Cardiac muscle cell (in vitro differentiated cells and primary cell): ENCODE measurements at places on chromosomes 3 and 15. TPM values are rescaled to one million over a fixed set of nuclear protein-coding genes. Genes with fewer than 3 reads are reported as not detected.

- H3K36me3 ChIP-seq = no peaks in the 10 kb centered on the region
- peaks cover 40% of the 10 kb centered on the region for H3K27me3 ChIP-seq
- no peak overlapping the region for H3K27ac ChIP-seq
- H3K4me1 ChIP-seq = peaks cover 6% of the 10 kb centered on the region
- DNase-seq = peak; percentile 91
Measured at GRCh38 chr15:40506964-40507571, 36.3 kb downstream of the CHST14 start.

DNA sequence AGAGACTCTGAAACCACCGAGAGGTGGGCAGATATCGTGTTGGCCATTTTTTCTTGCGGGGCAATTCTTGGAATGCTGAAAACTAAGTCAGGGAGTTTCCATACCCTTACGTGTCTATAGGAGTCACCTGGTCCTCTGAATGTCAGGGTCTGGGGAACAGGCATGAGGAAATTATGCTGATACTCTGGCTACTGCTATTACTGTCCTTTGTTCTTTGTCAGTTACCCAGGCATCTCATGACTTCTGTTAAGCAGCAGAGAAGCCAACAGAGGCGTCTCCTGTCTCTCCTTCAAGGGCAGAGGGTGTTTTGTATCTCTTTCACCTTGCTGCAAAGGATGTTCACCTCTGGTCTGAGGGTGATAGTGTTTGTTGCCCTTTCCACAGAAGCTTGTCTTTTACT is 559.5 kb upstream of the CCDC54 start:
- no peak for DNase-seq
- no peaks in the 10 kb centered on the region for H3K4me1 ChIP-seq
- no peaks in the 10 kb centered on the region for H3K27me3 ChIP-seq
- no peak overlapping the region for H3K27ac ChIP-seq
- H3K36me3 ChIP-seq = no peaks in the 10 kb centered on the region
- H3K4me3 ChIP-seq = no peak overlapping the region

Gene IGDCC3
- polyA plus RNA-seq = 41.1 and 52.4 TPM in 2 replicates

DNA sequence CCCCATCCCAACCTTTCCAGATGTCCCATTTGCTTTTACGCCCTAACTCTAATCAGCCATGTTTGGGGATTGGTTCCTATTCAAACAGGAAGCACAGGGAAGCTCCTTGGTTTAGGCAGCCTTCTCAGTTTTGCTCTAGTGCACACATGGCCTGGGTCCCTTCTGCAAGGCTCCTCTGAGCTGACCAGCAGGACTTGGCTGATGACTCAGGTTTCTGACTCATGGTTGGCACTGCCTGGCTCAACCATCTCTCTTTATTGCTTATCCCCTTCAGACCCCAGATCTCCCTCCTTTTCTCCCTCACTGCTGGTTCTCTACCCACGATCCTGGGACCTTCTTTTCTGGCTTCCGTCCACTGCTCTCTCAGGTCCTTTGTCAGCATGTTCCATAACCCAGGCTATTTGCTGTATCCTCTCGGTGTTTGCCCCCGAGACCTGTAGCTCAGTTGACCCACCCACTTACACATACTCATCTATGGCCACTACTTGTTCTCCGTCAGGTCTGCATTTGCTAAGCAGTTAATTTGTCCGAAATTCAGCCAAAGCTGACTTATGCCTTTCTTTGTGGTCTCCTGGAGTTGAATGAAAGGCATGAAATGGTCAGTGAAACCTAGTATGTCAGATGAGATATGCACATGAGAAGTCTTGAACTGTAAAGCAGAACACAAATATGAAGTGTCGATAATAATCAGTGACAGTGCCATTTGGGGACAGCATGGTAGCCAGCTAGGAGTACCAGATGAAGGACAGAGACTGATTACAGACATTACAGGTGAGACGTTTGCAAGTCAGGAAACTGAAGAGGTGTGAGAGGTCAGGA is 323.5 kb upstream of the ROPN1 start:
- H3K27me3 ChIP-seq = no peaks in the 10 kb centered on the region
- H3K27ac ChIP-seq = no peak overlapping the region
- H3K36me3 ChIP-seq = no peaks in the 10 kb centered on the region
- no peak overlapping the region for H3K4me3 ChIP-seq

DNA sequence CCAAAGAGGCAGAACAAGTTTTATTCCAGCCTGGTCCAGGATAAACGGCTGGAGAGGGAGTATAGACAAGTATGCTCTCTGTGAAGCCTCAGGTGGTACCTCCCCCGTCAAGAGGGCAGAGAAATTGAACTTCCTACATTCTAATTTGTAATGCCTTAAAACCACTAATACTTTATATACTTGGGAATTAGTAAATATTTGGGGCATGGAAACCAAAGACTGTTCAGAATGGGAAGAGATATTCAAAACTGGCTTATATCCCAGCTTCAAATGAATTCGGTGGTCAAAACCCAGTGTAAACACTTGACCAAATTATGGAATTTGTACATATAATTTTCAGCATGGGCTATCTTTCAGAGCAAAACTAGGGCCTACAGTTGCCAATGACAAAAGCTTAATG is 122.6 kb downstream of the FBN1 start:
- H3K27ac ChIP-seq = no peak overlapping the region
- DNase-seq = no peak
- H3K36me3 ChIP-seq = no peaks in the 10 kb centered on the region
- no peaks in the 10 kb centered on the region for H3K4me1 ChIP-seq

Gene CCDC9B
- 12.5 and 14.6 TPM in 2 replicates for polyA plus RNA-seq

DNA sequence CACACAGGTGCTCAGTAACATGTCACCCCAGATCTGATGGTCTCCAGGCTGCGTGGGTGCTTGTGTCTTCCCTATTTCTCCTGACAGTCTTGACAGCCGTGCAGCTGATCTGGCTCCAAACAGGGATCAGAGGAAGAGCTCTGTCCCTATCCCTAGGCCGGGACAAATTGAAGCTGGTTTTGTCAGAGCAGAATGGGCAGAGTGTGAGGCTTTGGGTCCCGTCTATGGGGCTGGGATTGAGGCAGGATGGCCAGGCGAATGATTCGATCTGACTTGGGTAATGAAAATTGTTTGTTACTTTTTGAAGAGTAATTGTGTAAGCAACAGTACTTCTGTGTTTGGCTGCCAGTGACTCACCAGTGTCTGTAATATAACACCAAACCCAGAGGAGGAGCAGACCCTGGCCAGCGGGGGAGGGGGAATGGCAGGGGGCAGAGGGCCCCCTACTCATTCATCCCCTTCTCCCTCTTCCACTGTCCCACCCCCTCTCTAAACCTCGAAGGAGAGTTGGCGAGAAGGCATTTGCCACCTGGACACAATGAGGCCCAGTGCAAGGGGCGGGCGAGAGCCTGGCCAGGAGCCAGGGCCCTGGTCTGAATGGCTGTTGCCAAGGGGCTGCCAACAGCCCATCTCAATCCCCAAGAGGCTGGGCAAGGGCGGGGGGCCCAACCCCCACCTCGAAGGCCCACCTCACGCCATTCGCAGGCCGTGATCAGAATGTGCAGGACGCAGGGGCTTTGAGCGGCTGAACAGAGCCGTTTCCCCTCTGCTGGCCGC is 4.9 kb upstream of the MAGEF1 start:
- H3K36me3 ChIP-seq = no peaks in the 10 kb centered on the region
- peak; percentile 57 for DNase-seq
- peaks cover 60% of the 10 kb centered on the region for H3K4me1 ChIP-seq
- H3K4me3 ChIP-seq = no peak overlapping the region

DNA sequence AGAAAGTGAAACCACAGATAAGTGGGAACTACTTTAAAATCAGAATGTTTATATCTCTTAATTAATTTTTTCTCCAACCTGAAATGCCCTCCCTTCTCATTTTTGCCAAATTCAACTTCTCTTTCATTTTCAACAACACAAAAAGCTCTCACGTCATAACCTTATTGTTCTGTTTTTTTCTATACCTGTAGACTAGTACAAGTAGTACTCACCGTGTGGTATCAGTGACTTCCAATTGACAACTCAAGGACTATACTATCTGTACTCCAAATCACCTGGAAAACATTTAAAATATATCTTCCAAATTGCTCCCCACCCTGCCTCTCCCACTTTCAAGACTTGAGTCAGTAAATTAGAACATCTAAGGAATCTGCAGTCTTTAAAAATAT is 72.8 kb upstream of the ZNF280D start:
- no peaks in the 10 kb centered on the region for H3K36me3 ChIP-seq
- no peaks in the 10 kb centered on the region for H3K27me3 ChIP-seq
- no peak overlapping the region for H3K4me3 ChIP-seq
- no peaks in the 10 kb centered on the region for H3K4me1 ChIP-seq
- DNase-seq = no peak
- no peak overlapping the region for H3K27ac ChIP-seq

DNA sequence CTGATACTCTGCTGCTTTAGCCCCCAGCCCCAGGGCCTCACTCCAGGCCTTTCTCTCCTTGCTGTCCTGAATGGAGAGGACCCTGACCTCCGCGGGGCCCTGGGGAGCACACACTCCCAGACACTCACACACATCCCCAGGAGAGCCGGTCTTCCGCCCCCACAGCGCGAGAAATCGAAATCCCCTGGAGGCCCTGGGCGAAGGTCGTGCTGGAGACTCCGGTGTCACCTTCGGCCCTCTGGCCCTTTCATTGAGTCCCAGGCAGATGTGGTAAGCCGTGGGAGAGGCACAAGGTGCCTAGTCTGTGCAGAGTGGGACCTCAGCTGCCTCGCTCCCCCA is 848 bp upstream of the GOLGA8B start:
- H3K27me3 ChIP-seq = no peaks in the 10 kb centered on the region
- peak overlapping the region; percentile 89 for H3K4me3 ChIP-seq
- no peak overlapping the region for H3K27ac ChIP-seq
- no peak for DNase-seq
- H3K36me3 ChIP-seq = no peaks in the 10 kb centered on the region

- no peak overlapping the region for H3K27ac ChIP-seq
- no peak overlapping the region for H3K4me3 ChIP-seq
- no peaks in the 10 kb centered on the region for H3K36me3 ChIP-seq
Measured at GRCh38 chr3:31925271-31925630, 55.8 kb downstream of the OSBPL10 start.
